Renal cortical epithelial cell (primary cell): ENCODE measurements at places on chromosomes 2 and 18. TPM values are rescaled to one million over a fixed set of nuclear protein-coding genes. Genes with fewer than 3 reads are reported as not detected.

The AP1S3 gene
- total RNA-seq = 48.0 and 50.9 TPM in 2 replicates

The XDH gene
- total RNA-seq = 2.0 and 25.9 TPM in 2 replicates

The PAX8 gene
- total RNA-seq = 86.5 and 273 TPM in 2 replicates

The ARHGEF33 gene
- total RNA-seq = 0.99 TPM in 1 of 2 replicates, not detected in the other

The DUSP2 gene
- 0.17 and 0.40 TPM in 2 replicates for total RNA-seq

The CRYGC gene
- total RNA-seq = not detected in 2 replicates
